ENCODE measurements at places on chromosomes 1 and 21. TPM values are rescaled to one million over a fixed set of nuclear protein-coding genes. Genes with fewer than 3 reads are reported as not detected.

The GCSAML gene
- total RNA-seq, result 0.21 TPM

The NUF2 gene
- not detected for total RNA-seq

The CACNA1S gene
- not detected for total RNA-seq

The TEKT2 gene
- 1.2 TPM for total RNA-seq

The S100A3 gene
- total RNA-seq, result 3.7 TPM
